ENCODE measurements at places on chromosomes 7 and 10.

DNA sequence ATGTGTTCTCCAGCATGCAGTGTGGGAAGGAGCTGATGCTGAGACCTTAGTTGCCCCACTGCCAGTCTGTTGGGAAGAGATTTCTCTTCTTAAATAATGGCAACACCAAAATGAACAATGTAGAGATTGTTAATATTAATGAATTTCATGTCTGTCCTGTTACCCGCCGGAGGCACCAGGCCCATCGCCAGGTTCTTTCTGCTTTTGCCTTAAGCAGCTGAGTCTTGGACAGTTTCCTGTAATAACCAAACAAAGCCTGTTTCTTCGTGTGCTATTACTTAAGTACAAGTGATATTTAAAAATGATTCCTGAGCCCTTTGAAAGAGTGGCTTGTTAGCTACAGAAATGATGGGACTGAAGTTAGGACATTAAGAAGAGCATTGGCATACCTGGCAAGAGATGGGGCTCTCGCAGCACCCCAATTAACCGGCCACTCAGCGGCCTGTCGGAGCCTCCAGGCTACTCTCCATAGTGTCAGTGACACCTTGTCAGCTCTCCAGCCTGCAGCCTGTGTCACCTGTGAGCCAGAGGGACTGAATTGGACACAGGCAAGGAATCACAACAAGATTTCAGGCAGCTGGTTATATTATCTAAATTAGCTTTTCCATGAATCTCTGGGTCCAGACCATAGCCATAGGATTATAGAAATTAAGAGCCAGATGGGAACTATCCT, 142.0 kb downstream of the CELF2 start:
- no peak for DNase-seq

DNA sequence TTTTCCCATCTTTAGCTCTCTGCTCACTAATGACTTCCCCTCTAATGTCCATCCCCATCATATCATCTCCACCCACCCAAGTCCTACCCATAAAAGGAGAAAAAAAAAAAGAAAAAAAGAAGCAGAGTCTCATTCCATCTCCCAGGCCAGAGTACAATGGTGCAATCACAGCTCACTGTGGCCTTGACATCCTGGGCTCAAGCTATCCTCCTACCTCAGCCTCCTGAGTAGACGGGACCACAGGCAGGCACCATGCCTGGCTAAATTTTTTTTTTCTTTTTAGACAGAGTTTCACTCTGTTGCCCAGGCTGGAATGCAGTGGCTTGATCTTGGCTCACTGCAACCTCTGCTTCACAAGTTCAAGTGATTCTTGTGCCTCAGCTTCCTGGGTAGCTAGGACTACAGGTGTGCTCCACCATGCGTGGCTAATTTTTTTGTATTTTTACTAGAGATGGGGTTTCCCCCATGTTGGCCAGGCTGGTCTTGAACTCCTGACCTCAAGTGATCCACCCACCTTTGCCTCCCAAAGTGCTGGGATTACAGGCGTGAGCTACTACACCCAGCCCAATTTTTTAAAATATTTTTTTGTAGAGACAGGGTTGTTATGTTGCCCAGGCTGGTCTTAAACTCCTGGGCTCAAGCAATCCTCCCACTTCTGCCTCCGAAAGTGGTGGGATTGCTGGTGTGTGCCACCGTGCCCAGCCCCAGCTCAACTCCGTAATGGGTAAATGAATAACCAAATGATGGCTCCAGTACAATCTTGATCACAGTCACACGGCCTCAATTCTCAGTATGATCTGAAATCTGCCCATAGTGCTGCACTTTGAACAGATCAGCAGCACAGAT, 24.6 kb upstream of the SGMS1 start:
- DNase-seq, result no peak

DNA sequence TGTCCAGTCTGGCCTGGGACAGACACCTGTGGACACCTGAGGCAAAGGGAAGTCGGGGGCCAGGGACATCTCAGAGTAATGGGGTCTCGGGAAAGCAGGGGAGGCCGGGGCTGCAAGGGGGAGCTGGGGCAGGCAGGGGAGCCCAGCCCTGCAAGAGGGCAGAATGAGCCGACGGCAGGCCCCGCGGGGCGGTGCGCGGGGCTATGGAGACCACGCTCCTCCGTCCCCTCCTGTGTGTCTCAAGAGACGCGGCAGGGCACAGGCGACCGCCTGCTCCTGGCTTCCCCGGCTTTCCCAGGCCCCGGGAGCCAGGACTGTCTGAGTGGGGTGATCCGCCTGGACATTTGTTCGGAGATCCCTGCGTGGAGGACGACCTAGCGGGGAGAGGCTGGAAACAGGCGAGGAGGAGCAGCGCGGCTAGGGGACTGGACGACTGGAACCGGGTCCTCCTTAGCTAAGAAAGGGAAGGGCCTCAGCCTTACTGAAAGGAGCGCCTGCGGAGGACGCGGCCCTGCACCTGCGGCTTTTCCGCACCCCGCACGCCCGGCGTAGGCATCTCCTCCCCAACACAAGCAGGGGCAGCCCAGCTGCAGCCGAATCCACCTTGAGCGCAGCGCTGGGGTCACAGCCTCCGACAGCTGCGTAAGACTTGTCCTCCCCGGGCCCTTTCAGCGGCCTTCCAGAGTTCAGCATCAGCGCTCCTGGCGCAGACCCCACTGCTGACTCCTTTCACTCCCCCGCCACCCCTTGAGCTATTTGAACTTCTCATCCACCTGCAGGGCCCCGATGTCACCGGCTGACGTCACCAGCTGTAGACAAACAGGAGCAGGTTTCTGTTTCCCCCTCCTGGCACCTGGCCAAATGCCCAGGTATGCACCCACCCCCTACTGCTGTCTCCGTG, 176.4 kb downstream of the ZNF248 start:
- DNase-seq, result no peak

- no peak for DNase-seq
These were observed 13.1 kb upstream of the ZMIZ2 start for GRCh38 chr7:44735403-44736165.

DNA sequence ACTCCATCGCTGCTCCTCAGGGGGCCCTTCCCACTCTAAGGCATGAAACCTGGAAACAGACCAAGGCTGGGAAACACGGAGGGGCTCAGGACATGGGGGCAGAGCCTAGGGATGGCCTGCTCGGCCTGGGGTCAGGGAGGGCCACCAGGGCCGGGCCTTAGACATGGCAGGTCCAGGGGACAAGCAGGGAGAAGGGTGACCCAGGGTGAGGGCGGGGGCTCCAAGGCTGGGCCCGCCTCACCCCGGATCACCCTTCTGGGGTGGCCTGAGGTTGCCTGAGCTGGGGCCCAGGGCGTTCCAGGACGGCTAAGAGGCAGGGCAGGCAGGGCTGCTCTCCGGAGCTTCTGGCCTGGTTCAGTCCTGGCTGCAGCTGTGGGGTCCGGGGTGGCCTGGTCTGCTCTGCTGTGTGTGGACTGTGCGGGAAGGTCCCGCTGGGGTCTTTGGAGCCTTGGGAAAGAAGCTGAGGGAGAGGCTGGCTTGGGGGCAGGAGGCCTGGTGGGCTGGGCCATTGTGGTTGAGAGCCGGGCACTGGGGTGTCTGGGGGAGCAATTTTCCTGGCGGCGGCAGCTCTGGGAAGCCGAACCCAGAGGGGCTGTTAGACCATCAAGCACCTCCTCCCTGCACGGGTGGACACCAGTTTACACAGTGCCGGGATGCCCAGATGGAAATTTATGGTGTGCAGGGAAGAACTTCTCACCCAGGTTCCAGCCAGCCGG, 52.2 kb downstream of the UNCX start:
- DNase-seq, result no peak

- DNase-seq, result no peak
These were observed 304.5 kb downstream of the SDHAF3 start for GRCh38 chr7:97422046-97422445.
